AG08395 (cell line): ENCODE measurements at places on chromosomes 7 and 10.

DNA sequence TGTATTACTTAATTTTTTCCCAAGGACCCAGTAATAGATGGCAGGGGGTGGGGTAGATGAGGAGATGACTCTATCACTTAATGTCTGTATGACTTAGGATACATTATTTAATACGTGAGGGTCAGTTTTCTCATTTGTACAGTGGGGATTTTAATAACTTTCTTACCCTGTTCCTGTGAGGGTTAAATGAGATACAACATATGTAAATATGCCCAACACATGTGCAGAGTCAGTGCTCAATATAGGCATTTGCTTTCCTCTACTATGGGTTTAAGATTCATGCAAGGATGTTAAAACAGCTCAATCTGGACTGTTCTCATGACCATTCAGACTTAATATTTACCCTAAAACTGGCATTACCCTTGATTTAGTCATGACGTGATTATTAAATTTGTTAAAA lies 31.2 kb downstream of the ST7 start:
- DNase-seq = no peak

DNA sequence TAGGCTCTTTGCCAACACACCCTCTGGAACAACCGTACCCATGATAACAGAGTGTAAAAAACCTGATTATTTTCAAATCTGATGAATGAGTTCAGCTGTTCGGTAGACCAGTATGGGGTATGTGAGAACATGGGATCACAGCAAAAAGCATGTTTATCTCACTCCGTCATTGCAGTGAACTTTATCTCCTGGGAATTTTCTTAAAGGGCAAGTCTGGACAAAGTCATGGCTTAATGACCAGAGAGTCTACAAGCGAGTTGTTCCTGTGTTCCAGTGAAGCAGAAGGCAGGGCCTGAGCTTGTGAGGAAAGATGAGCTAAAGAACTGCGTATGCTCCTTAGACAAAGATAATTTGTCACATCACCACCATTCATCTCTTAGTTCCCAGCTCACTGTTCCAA lies 219.7 kb downstream of the TRIL start:
- DNase-seq = no peak

DNA sequence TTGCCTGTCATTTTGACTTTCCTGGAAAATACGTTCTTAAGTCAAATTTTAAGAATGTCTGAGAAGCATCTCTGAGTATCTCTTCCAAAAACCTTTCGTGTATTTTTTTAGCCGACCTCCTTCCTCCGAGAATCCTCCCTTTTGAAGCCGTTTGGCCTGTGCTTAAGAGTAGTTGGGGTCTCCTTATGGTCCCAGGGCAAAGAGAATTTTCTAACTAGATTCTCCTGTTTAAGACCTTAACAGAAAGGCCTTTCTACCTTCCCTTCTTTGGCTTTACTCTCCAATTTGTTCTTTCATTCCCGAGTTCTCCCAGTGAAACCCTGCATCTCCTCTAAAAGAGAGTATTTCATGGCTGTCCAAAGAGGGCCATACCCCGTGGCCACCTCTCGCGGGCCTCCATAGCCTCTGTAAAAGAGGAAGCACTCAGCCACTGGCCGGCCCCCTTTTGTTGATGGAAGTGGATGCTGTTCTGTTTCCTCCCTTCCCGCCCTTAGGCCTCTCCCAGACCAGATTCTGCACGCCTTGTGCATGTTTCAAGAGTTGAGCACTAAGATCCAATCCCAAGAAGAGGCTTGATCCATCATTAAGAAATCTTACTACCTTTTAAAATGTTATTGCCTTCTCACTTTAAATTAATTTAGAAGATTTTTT lies 6.6 kb upstream of the FEZF1 start:
- DNase-seq = no peak

DNA sequence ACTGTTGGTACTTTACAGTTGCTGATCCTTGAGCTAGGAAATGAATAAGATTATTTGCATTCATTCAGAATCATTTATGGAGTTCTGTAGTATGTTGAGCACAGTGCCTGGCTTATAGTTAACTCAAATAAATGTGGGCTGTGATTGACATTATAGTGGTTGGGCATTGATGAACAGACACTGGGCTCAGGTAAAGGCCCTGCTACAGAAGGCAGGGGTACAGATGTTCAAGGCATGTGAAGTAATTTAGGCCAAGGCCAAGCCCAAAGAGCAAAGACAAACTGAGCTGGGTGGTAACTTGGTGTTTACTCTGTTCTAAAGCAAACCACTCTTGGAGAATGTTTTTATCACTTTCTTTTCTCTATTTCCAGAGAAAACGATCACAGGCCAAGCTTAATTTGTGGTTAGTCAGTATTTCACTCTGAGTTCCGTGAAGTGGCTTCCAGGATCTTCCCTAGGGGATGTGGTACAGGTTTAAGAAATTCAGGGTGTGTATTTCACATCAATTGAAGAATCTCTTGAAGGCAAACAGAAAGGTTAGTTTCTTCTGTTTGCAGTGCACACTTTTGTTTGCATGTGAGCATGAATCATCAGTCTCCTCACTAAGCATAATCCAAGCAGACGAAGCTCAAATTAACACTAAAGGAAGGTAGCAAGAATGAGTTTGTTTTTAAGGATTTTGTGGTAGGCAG lies 113.9 kb upstream of the PRR15 start:
- no peak for DNase-seq

DNA sequence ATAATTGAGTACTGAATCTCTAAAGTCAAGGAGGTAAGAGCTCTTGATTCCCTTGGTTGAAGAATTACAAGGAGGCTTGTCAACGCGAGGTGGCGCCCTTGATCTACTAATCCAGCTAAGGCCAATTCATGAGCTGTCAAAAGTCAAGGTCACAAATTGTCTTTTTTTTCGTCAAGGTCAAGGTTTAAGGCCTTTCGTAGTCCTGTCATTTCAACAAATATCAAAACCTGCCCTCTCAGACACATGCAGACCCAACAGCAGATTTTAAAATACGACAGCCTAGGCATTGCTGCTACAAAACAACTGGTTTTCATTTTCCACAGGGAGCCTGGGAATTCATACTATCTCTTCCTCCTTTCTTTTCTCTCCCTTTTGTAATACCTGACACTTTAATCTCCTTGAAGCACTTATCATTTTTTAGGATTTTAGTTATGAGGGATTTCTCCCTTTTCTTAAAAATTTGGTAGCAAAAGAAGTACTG lies 3.6 kb downstream of the HOXA13 start:
- peak; percentile 81 for DNase-seq

GRCh38 chr7:84042110-84042539 lies 152.5 kb downstream of the SEMA3A start:
- peak; percentile 20 for DNase-seq

GRCh38 chr7:80676404-80676803 lies 38.0 kb downstream of the CD36 start:
- no peak for DNase-seq

DNA sequence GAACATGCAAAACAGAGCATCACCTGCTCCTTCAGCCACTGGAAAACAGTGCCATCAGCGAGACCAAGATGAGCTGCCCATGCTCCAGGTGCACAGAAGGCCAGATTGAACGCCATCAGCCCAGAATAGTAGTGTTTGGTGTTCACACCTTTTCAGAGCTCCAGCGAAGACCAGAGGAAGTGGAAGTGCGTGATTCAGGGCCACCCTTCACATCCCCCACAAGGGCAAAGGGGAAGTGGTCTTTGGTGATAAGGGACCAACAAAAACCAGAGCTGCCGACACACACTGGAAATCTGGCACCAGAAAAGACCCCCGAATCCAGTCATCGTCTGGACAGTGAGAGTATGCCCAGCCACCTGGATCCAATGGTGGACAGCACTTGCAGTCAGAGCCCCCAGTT lies 29.5 kb upstream of the TMEM72 start:
- no peak for DNase-seq

- no peak for DNase-seq
Observed at GRCh38 chr7:89002981-89003956, 207.7 kb upstream of the TEX47 start.

DNA sequence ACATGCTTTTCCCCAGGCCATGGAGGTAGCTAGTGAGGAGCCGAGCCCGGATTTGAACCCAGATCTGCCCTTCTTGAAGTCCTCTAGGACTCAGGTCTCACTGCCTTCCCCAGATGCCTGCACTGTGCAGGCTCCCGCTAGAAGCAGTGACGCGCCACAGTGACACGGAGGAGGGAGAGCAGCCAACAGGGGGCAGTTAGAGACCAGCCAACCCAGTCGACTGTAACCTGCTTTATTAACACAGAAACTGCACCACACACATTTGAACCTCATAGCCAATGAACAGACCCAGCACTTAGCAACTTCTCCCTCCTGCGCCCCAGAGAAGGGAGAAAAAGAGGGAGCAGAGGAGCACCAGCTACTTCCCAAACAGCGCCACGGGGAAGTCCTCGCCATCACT lies 27.4 kb downstream of the PILRA start:
- no peak for DNase-seq

DNA sequence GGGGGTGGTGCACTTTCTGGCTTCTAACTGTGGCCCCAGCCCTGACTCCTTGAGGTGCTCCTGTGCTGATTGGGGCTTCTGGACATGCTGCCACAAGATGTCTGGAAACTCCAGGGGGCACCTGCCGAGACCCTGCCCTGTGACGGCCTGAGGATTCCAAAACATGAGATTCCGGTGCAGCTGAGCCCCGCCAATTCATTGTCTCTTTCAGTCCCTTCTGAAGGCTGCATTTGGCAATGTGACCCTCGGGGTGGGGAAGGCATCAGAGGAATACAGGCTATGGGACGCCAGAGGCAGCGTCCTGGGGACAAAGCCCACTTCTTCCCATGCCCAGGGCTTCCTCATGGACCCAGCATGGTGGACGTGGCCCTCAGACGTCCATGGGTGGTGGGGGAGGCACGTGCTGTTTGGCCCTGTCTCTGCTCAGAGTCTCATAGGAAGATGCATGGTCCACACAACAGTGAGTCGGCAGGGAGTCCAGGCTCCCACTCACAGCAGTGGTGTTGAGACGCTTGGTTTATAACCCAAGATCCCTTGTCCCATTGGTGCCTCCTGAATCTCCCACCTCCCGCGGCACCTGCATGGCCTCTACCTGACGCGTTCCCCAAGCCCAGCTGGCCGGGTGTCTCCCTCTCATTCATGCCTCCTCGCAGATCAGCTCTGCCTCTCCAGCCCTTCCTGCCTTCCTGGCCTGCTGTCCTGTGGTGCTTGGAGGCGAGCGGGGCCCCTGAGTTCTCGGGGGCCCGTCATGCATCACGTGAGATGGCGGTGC lies 129.9 kb downstream of the WDR37 start:
- no peak for DNase-seq

GRCh38 chr10:112972606-112973005 lies 22.6 kb downstream of the TCF7L2 start:
- no peak for DNase-seq

GRCh38 chr7:121871188-121871587 lies 1.8 kb upstream of the PTPRZ1 start:
- no peak for DNase-seq

GRCh38 chr7:81415181-81415580 lies 354.7 kb downstream of the HGF start:
- DNase-seq = no peak

GRCh38 chr7:30268586-30268985 lies 15.8 kb upstream of the ZNRF2 start:
- no peak for DNase-seq

GRCh38 chr10:104376784-104377300 lies 23.2 kb downstream of the CFAP58 start:
- DNase-seq = no peak

DNA sequence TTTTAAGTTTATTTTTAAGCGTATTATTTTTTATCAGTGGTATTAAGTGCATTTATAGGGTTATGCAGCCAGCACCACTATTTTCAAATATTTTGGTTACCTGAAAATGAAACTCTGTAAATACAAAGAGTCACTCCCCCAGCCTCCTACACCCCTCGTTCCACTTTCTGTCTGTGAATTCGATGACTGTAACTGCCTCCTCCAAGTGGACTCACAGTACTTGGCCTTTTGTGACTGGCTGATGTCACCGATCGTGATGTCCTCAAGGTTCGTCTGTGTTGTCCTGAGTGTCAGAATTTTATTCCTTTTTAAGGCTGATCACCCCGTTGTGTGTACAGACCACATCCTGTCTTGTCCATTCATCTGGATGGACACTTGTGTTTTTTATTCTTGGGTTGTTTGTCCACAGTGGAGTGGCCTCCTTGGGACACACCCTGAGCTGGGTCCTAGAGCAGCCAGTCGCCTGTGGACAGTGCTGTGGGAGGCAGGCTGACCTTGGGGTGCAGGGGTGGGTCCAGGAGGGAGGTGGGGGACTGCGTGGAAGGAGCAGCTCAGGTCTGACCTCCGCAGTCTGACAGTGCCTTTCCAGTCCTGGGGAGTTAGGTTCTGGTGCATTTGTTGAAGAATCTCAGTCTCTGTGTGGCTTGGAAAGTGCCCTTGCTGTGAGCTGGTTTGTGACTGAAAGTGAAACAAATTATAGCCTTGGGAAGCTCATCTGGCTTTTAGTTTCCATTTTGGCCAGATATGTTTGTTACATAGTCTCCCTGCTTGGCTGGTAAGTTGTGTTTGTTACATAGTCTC lies 6.9 kb downstream of the MTG1 start:
- no peak for DNase-seq

DNA sequence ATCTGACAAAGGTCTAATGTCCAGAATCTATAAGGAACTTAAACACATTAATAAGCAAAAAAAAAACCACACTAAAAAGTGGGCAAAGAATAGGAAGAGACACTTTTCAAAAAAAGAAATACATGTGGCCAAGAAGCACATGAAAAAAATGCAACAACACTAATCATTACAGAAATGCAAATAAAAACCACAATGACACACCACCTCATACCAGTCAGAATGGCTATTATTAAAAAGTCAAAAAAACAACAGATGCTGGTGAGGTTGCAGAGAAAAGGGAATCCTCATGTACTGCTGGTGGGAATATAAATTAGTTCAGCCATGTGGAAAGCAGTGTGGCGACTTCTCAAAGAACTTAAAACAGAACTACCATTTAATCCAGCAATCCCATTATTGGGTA lies 119.0 kb downstream of the LMBR1 start:
- no peak for DNase-seq

DNA sequence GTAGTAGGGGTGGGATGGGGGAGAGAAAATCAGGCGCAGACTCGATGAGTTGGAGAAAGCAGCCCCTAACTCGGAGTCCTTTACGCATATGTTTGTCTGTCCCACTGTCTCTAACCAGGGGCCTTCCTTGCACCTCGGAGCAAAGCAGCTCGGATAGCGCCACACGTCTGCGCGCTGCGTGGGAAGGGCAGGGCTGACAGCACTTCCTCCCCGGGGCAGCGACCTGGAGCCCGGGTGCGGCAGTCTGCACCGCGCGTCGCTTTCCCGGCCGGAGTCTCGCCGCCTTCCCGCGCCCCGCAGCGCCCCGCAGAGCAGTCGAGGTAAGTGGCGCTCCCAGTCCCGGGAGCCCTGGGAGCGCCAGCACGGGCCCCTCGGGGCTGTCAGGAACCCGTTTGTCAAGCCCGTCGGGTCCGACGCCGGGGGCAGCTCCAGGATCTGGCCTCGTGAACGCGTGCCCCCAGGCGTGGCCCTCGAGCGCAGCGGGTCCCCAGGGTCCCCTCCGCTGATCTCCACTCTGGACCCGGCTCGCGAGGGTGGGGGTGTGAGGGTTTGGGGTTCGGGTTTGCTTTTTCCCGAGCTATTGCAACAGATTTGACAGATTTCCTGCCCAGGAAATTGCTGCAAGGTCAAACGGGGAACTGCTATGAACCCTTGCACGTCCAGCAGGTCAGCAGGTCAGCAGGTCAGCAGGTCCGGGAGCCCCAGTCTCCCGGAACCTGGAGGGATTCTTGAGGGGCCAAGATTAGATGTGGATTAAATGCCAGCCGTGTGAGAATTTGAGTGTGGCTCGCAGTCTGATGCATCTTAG lies 597 bp downstream of the APBB1IP start:
- DNase-seq = no peak
